ENCODE measurements at places on chromosomes 2 and 18.

GRCh38 chr2:61151436-61151835 lies 10.6 kb upstream of the C2orf74 start:
- DNase-seq: no peak

DNA sequence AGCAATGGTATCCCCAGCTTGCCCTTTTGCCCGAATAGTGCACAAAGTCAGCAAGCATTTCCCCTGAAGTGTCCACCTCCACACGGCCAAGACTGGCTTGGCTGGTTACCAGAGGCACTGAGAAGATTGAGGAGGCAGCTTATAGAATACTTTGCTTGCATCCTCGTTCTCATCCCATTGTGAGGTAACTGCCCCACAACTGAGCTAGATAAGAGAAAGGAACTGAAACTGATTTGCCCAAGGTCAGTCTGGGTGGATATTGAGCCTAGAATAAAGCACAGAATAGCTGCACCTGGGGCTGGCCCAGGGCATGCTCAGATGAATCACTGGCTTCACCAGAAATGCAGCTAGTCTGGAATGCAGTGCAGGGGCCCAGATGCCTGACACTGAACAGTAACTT lies 32.7 kb upstream of the MAP4K3 start:
- no peak for DNase-seq

- DNase-seq: no peak
Measured at GRCh38 chr2:148982282-148982681, 56.2 kb upstream of the LYPD6B start.

DNA sequence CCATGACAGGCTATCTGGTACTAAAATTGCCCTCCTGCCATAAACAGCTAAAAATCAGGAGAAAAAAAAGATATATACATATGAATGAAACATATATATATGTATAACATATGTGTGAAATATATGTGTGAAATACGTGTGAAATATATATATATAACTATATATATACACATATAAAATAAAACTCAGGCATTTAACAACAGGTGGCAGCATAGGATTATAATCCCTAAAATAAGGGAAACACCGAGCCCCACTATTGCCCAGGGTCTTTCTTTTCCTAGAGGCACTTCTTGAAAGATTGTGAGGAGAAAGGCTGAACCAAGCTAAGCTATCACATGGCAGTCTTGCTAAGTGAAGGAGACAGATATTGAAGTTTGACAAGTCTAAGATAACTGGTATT lies 65.9 kb upstream of the CYTIP start:
- no peak for DNase-seq

DNA sequence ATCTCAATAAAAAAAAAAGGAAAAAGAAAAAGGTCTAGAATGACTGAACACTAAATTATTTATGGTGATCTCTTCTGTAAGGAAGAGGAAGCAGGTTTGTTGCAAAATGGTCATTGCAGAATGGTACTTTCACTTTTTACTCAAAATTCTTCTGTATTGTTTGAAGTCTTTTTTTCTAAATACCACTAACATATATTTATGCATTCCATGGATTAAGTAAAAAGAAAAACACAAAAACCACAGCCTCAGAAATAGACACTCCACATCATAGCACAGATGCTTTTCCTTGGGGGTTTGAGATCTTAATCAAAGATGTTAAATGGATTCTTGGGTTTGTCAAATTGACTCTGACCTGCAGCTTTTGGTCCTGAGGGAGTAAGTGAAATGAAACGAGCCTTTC lies 47.4 kb downstream of the RHOB start:
- no peak for DNase-seq

DNA sequence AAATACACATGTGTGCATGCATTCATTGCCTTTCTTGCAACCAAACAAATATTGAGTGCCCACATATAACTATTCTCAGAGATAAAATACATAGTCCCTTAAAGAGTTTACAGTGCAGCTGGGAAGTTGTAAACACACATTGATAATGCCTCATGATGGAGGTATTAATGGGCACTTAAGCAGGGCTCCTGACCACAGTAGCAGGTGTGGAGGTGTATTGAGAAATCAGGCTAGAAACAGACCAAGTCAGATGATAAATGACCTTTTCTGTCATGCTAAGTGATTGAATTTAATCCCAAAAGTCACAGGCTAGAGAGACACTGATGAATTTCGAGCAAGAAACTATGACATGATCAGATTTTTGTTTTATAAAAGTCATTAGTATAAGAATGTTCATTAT lies 157.7 kb downstream of the ZNF385B start:
- no peak for DNase-seq
